Smooth muscle cell of the pulmonary artery (primary cell): ENCODE measurements at places on chromosomes 12 and 14. TPM values are rescaled to one million over a fixed set of nuclear protein-coding genes. Genes with fewer than 3 reads are reported as not detected.

RD3L gene
- total RNA-seq: not detected in 2 replicates

HVCN1 gene
- total RNA-seq: 2.3 and 2.7 TPM in 2 replicates

TMEM30B gene
- total RNA-seq: 0.86 and 2.3 TPM in 2 replicates

CLEC2A gene
- not detected in 2 replicates for total RNA-seq

RPL36AL gene
- 195 and 247 TPM in 2 replicates for total RNA-seq

SLC38A4 gene
- total RNA-seq: 0.39 and 0.56 TPM in 2 replicates
